T1000 (cell line): ENCODE measurements at places on chromosomes 3 and 15.

- DNase-seq, result no peak
These were observed 141.7 kb upstream of the NDN start for GRCh38 chr15:23828786-23829185.

- no peak for DNase-seq
These were observed 53.3 kb upstream of the ETV5 start for GRCh38 chr3:186162221-186162620.

GRCh38 chr3:42605546-42606173, 5.2 kb downstream of the NKTR start:
- no peak for DNase-seq

DNA sequence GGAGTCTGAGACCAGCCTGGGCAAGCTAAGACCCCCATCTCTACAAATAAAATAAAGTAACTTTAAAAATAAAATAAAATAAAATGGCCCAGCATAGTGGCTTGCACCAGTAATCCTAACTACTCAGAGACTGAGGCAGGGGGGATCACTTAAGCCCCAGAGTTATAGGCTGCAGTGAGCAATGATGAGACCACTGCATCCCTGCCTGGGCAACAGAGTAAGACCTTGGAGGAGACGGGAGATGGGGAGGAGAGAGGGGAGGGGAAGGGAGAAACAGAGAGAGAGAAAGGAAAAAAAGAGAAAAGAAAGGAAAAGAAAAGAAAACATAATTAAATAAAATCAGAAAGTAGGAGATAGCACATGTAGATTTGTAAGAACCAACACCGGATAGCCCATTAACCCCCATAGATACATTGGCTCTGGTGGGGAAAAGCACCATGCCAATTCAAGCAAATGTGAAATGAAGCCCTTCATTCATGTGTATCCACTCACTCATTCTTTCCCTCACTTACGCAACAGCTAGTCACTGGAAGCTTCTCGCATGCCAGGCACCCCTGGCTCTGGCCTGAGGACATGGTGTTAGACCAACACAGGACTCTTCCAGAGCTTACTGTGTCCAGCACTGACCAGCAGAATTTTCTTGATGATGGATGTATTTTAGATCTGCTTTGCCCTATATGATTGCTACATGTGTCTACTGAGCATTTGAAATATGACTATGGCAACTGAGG, 183.2 kb downstream of the MAGI1 start:
- DNase-seq, result peak; percentile 13

DNA sequence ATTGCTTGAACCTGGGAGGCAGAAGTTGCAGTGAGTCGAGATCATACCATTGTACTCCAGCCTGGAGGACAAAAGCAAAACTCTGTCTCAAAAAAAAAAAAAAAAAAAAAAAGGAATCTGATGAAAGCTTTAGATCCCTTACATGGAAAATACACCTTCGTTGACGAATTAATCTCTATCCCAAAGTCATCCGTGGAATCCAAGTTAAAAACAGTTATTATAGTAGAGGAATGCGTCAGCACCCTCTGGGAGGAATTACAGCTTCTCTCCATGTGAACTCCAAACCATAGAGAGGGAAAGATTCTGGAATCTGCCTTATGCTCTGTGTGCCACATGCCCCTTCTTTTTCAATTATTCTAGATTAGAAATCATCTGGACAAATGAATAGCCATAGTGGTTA, 192.3 kb upstream of the C2CD4B start:
- no peak for DNase-seq

GRCh38 chr15:31558840-31559239, 232.2 kb downstream of the KLF13 start:
- no peak for DNase-seq

DNA sequence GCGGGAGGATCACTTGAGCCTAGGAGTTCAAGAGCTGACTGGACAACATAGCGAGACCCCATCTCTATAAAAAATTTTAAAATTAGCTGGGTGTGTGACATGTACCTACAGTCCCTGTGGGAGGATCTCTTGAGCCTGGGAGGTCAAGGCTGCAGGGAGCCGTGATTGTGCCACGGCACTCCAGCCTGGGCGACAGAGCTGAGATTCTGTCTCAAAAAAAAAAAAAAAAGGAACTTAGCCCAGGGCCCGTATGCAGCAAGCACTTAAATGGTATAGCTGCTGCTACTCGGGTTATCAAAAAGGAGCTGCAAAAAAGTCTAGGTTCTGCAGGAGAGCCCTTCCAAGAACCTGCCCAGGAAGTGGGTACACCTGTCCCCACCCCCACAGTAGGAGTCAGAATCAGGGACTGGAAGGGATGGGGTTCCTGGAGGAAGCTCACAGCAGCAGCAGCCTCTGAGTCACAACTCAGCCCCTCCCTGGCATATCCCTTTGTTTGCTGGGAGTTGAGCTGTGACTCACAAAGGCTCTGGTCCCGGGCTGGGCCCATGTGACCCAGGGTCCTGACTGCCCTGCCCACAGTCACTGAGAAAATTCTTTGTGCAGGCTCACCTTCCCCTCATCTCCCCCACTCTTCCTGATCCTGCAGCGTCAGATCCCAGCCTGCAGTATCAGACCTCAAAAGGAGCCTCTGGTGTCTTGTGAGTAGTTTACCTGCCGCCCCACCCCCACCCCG, at the start of gene SPATA12:
Gene SPATA12 (plus strand): TSS at position 576 of the 733 bp plus-strand sequence. CDS start 13,031 bp downstream, outside the sequence.
- peak; percentile 60 for DNase-seq

DNA sequence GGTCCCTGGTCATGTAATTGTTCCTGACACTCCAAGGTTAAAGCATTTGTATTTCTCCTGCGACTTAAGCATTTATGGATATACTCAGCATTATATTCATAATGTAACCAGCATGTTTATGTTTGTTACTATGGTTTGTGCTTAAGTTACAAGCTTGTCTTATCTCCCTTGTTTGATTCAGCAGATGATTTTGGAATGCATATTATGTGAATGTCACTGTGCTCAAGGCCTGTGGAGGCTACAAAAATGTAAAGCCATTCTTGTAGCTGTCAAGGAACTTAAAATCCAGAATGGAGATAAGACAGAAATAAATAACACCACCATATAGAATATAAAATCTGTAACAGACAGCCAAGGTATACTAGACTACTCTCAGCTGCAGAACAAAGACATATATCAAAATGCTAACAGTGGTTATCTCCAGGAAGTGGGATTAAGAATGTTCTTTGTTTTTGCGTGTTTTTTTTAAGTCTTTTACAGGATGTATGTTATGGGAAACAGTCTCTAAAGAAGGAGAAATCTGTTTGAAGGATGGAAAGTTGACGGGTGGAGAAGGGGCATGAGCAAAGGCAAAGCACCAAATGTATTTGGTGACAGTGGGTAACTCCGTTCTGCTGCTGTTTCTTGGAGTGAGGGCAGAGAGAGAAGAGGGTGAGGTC, 61.4 kb downstream of the IGF2BP2 start:
- DNase-seq, result no peak

DNA sequence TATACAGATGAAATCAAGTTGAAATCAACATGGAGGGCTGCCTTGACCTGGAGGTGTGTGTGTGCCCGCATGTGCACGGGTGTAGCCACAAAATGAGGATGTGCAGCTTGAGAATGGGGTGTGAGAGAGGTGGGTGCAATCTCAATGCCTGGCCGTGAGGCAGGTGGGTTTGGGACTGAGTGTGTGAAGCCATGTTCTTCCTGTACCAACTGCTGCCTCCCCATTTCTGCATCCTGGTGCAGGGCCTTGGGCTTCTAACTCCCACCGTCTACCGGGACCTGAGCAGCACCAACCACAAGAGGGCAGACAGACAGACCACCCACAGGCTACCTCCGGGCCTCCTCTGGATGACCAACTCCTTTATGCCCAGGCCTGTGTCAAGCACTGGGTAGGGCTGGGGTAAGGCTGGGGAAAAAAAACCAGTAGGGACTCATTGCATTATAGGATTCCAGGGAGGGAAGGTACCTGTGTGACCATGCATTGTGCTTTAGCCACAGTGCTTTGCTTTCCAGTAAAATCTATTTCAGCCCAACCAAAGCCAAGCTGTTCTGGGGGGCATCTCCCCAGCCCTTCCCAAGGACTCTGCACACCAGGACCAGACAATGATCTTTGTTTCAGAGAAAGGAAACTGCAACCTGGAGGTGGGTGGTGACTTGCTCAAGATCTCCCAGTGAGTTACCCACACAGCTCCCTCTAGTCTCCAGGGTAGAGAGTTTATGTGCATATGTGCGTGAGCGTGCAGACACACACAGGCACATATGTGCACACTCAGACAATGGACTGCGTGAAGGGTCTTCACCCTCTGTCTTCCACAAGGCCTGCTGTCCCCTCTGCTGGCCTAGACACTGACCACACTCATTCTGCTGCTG, 162.2 kb upstream of the TLE3 start:
- DNase-seq, result no peak

DNA sequence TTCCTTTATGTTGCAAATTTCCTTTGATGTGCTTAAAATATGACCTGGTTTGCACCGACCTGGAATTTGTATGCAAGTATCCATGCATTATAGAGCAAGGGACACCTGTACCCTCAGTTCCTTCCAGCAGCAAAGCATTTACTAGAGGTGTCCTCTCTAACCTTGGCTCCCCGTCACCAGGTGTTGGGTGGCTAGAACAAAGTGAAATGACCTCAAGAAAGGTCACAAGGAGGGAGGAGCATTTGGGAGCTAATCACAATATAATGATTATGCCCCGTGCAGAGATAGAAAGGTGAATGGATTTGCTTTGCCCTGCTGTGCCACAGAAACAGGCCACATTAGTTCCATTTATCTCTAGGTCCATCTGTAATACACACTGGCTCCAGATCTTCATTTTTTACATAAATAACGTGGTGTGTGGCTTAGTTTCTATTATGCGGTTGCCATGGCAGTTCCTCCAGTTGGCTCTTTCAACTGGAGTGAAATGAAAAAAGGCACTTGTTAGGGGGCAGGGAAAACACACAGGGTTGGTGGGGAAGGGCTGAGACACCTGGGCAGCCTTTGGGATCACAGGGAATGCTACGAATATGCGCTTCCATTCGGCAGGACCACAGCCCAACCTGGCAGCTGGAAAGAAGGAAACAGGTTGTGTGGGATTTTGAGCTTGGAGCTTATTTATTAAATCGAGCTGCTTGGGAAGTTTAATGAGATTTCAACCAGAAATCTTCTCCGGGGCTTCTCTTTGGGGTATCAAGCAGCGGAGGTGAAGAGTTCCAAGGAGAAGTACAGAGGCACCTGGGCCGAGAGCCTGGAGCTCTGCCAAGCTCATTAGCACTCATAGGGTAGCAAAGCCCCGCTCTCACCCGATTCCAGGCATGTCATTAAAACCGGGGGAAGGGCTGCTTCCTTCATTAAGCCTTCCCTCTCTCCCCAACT, 233.5 kb upstream of the ST8SIA2 start:
- no peak for DNase-seq

DNA sequence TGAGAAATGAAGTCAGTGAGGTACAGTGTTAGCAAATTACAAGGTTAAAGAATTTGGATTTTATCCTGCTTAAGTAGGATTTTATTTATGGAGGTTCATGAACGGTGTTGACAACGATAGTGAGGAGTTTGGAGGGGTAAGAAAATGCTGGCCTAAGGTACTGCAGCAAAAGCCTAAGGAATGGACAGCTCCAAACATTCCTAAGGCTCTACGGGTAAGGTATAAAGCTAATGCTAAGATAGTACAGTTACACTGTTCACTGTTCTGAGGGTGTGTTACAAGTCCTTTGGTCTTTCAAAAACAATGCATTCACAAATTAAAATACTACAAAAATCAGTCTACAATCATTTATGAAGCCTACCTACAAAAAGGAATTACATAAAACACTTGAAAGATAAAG, 7.3 kb downstream of the MTMR10 start:
- DNase-seq, result no peak

GRCh38 chr3:180910823-180911222, 1.6 kb upstream of the FXR1 start:
- DNase-seq, result no peak

GRCh38 chr15:29613951-29614382, 208.3 kb downstream of the TJP1 start:
- no peak for DNase-seq

DNA sequence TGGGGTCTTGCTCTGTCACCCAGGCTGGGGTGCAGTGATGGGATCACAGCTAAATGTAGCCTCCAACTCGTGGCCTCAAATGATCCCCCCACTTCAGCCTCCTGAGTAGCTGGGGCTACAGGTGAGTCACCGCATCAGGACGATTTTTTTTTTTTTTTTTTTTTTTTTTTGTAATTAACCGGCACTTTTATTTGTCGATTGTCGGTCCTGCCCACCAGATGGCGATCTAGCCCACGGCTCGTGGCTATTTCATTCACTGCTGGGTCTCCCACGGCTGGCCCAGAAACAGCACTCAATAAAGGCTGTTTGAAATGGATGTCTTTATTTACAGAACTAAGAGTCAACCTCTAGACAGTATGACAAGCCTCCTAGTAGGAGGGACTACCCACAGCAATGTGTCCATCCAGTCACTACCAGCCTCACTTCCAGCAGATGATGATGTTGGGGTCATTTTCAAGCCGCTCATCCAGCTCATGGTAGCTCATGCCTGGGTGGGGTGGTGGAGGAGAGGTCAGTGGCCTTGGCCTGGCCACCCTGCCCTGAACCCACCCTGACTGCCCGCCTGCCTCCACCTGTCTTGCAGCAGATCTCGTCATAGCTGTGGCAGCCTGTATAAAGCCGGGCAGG, 1.8 kb upstream of the ZMYND10 start:
- peak; percentile 72 for DNase-seq

GRCh38 chr15:92924216-92924615, 24.1 kb downstream of the CHD2 start:
- no peak for DNase-seq

DNA sequence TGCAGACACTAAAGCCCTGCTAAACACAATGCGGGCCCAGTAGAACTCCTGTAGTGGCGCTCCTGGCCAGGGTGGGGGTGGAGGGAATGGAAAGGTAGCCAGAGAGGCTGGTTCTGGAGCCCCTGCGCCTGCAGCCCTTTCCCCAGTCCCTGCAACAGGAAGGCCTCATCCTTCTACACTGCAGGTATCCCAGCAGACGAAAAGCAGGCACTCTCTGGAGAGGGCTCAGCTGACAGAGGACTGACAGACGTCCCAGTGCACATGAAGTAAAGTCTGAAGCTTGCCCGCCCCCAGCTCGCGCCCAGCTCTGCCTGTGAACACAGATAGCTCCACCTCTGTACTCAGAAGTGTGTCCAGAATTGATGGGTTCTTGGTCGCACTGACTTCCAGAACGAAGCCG, 46.0 kb downstream of the NSMCE3 start:
- no peak for DNase-seq

GRCh38 chr3:115758076-115758763, 134.9 kb downstream of the GAP43 start:
- no peak for DNase-seq

- no peak for DNase-seq
These were observed 251.2 kb upstream of the UBE2E2 start for GRCh38 chr3:22951910-22952309.

GRCh38 chr3:132535575-132536441, 61.3 kb upstream of the ACKR4 start:
- peak; percentile 20 for DNase-seq
